Keratinocyte (primary cell): ENCODE measurements at places on chromosomes 1 and 21. TPM values are rescaled to one million over a fixed set of nuclear protein-coding genes. Genes with fewer than 3 reads are reported as not detected.

The E2F2 gene
- polyA plus RNA-seq: 0.05 to 0.12 TPM (median 0.06 TPM) in 3 replicates

The LRRC71 gene
- not detected in 3 replicates for polyA plus RNA-seq

The SYTL1 gene
- polyA plus RNA-seq: 15.5 to 34.0 TPM (median 15.6 TPM) in 3 replicates

The TENT5C gene
- 0.10 to 0.13 TPM (median 0.10 TPM) in 3 replicates for polyA plus RNA-seq

The LBR gene
- 11.9 to 30.5 TPM (median 21.2 TPM) in 3 replicates for polyA plus RNA-seq

The GDAP2 gene
- polyA plus RNA-seq: 11.4 to 15.7 TPM (median 12.0 TPM) in 3 replicates

The SZRD1 gene
- 68.7 to 106 TPM (median 74.1 TPM) in 3 replicates for polyA plus RNA-seq

The PCP4L1 gene
- 0.04 to 0.24 TPM in 2 of 3 replicates, not detected in the other for polyA plus RNA-seq

The DNAJC28 gene
- polyA plus RNA-seq: 0.91 to 1.4 TPM (median 1.1 TPM) in 3 replicates

The TINAGL1 gene
- polyA plus RNA-seq: 189 to 315 TPM (median 275 TPM) in 3 replicates

The GBP4 gene
- polyA plus RNA-seq: 0.01 TPM in 1 of 3 replicates, not detected in the others

The IARS2 gene
- polyA plus RNA-seq: 39.7 to 69.0 TPM (median 41.8 TPM) in 3 replicates

The SPATA21 gene
- 0.04 TPM in 1 of 3 replicates, not detected in the others for polyA plus RNA-seq

The RGS13 gene
- not detected in 3 replicates for polyA plus RNA-seq

The TMEM125 gene
- polyA plus RNA-seq: 0.92 to 2.4 TPM (median 1.0 TPM) in 3 replicates
